ENCODE measurements at places on chromosomes 12 and 14. TPM values are rescaled to one million over a fixed set of nuclear protein-coding genes. Genes with fewer than 3 reads are reported as not detected.

Gene ZNF891
- 2.0 TPM for total RNA-seq

Gene NEK9
- 26.4 TPM for total RNA-seq

Gene CHST11
- 14.5 TPM for total RNA-seq

DNA sequence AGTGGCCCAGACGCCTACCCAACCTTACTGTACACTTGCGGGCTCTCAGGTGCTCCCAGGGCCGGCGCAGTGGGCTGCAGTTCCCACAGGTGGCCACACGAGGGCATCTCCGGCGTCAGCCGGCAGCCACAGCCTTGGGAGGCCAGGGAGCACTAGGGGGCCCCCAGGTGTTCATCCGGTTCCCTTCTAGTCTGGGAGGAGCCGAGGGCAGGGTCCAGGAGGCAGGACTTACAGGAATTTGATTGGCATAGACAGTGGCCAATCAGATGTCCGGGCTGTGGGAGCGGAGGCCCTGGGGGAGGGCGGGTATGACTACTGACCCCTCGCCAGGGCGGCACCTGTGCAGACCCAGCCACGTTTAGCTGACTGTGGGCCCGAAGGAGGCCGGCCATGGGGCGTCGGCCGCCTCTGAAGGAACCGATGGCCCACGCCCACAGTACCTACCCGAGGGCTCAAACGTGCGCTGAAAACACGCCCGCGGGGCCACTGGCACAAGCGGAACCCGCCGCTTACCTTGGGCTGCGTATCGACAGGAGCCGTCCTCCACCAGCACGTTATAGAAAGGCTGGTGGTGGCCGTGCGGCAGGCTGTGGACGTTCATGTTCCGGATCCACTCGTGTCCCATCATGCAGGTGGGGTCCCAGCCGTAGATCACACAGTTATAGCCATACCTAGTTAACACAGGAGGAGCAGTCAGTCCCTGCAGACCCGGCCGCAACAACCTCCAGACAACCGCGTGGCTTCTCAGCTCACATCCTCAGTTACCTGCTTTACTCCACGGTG is 34.8 kb downstream of the FBXO21 start:
- H3K4me3 ChIP-seq: no peak overlapping the region
- peaks cover 21% of the 10 kb centered on the region for H3K36me3 ChIP-seq
- peak; percentile 87 for DNase-seq
- no peak overlapping the region for H3K27ac ChIP-seq
- H3K27me3 ChIP-seq: no peaks in the 10 kb centered on the region

GRCh38 chr14:24982472-24983155 is 67.3 kb downstream of the STXBP6 start:
- H3K4me1 ChIP-seq: peaks cover 96% of the 10 kb centered on the region
- H3K36me3 ChIP-seq: no peaks in the 10 kb centered on the region
- no peak for DNase-seq
- H3K27me3 ChIP-seq: no peaks in the 10 kb centered on the region
- H3K27ac ChIP-seq: peak overlapping the region; percentile 37

DNA sequence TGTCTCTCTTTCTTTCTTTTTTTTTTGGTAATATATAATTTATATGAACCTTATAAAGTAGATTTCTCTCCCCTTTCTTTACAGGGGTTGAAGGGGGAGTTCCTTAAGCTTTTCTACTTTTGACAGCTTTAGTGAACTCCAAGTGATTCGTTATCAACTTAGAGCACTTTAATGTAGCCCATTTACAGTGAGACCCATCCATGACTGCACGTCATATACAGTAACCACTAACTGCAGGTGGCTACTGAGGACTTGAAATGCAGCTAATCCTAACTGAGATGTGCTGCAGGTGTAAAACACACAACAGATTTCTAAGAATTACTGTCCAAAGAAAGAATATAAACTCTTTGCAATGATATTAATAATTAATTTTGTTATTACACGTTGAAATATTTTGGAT is 582 bp downstream of the LRRIQ1 start:
- H3K4me1 ChIP-seq: no peaks in the 10 kb centered on the region
- no peaks in the 10 kb centered on the region for H3K27me3 ChIP-seq
- peak overlapping the region; percentile 41 for H3K4me3 ChIP-seq
- DNase-seq: no peak
- no peaks in the 10 kb centered on the region for H3K36me3 ChIP-seq
- H3K27ac ChIP-seq: no peak overlapping the region

GRCh38 chr14:68734231-68734732 is 58.6 kb downstream of the ZFP36L1 start:
- no peak overlapping the region for H3K27ac ChIP-seq
- peak; percentile 62 for DNase-seq
- H3K36me3 ChIP-seq: no peaks in the 10 kb centered on the region
- no peak overlapping the region for H3K4me3 ChIP-seq
- H3K27me3 ChIP-seq: no peaks in the 10 kb centered on the region

- no peak overlapping the region for H3K27ac ChIP-seq
- H3K36me3 ChIP-seq: no peaks in the 10 kb centered on the region
- H3K4me3 ChIP-seq: no peak overlapping the region
- peaks cover 4% of the 10 kb centered on the region for H3K4me1 ChIP-seq
- H3K27me3 ChIP-seq: peaks cover 5% of the 10 kb centered on the region
- no peak for DNase-seq
Measured at GRCh38 chr12:80400571-80400991, 43.5 kb upstream of the PTPRQ start.
